Esophagus squamous epithelium (tissue), 5 donors: ENCODE measurements at places on chromosomes 13 and 19.

- no peak for DNase-seq
Measured at GRCh38 chr19:18869781-18870530, 26.0 kb downstream of the CERS1 start.

DNA sequence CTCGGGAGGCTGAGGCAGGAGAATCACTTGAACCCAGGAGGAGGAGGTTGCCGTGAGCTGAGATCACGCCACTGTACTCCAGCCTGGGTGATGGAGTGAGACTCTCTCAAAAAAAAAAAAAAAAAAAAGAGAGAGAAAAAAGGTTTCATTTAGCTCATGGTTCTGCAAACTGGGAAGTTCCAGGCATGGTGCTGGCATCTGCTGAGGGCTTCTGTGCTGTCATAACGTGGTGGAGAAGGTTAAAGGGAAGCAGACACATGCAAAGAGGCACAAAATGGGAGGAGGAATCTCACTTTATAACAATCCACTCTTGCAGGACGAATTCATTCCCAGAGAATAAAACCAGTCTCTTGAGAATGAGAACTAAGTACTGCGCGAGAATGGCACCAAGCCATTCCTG lies 34.9 kb upstream of the SIAH3 start:
- no peak for DNase-seq

DNA sequence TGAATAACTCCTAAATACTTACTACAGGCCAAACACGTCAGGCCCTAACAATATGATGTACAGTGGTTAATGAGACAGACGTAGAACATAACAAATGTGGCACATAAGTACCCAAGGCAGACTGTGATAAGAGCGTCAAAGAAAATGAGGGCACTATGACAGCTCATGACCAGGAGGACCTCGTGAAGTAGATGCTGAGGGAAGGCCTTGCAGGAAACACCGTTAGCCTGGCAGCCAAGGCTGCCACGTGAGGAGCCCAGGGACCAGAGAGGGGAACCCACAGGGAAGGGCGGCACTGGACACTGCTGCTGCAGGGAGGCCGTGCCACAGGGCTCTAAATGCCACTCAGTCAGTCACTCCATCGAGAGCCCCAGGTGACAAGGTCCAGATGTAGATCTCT lies 5.7 kb downstream of the TUBGCP3 start:
- DNase-seq, result no peak

GRCh38 chr13:103430368-103430767 lies 364.2 kb upstream of the SLC10A2 start:
- DNase-seq, result no peak

DNA sequence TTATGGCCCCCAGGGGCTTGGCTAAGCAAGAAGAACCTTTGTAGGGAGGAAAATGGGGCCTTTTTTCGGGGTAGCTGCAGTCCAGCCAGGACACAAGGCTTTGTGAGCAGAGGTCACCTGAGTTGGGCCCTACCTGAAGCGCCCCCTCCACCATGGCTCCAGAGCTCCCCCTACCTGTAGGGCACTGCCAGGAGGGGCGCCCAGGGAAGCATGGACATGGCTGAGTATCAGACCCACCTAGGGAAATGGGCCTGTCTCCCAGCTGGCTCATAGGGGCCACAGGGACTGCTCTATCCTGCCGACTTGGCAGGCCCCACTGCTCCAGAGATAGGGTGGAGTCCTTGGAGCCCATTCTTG lies 9.0 kb upstream of the CEBPA start:
- DNase-seq, result no peak

DNA sequence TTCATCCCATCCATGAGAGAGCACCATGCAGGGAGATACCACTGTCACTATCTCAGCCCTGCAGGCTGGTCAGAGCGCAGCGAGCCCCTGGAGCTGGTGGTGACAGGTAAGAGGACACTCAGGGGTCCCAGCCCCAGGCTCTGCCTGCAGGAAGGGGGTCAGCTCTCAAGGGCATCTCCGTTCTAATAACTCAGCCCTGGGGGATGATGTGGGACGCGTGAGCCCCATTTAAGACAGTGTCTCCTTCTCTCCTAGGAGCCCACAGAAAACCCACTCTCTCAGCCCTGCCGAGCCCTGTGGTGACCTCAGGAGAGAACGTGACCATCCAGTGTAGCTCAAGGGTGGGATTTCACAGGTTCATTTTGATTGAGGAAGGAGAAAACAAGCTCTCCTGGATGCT lies 15.5 kb upstream of the KIR3DL3 start:
- no peak for DNase-seq

- no peak for DNase-seq
Measured at GRCh38 chr13:77335543-77335942, 8.6 kb upstream of the MYCBP2 start.

GRCh38 chr13:113882267-113882630 lies 18.4 kb upstream of the GAS6 start:
- no peak for DNase-seq
